Muscle of arm (tissue), 14 donors: ENCODE measurements at places on chromosomes 7 and 10.

DNA sequence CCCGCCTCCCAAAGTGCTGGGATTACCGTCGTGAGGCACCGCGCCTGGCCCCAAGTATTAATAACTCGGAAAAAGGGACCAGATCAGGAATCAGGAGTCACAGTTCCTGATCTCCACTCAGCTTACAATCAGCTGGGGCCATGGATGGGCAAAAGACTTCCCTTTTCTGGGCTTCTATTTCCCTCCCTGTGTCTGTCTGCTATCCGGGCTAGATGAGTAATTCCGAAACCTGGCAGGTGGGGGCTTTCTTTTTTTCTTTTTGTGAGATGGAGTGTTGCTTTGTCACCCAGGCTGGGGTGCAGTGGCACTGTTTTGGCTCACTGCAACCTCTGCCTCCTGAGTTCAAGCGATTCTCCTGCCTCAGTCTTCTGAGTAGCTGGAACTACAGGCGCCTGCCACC lies 11.6 kb downstream of the RPS24 start:
- DNase-seq = no peak

- no peak for DNase-seq
Observed at GRCh38 chr10:62545160-62546066, 171.2 kb downstream of the ZNF365 start.

- no peak for DNase-seq
Observed at GRCh38 chr10:104104418-104104817, 17.6 kb upstream of the SFR1 start.

DNA sequence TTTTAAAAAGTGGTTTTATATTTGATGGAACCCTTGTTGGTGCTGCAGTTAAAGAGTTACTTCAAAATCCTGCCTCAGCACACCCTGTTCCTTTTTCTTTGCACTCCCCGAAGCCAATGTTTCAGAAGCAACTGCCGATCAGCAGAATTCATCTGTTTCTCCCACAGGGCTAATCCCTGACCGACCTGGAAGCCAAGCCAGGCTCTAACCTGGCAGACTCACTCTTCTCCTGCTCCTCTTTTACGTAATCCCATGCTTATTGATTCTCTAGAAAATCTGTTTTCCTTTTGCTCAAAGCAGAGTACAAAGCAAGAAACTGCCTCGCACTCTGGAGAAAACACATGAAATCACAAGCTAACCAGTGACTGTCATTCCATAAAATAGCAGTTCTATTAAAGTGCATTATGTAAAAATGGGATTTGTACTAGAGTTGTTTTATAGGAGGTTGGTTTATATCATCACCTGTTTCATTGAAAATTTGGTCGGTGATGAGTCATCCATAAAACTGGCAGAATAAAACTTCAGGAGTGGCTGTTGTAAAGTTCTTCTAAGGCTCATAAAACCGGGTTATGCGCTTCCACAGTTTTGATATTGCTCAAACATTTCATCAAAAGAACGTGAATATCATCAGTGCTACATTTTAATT lies 99.9 kb downstream of the CNTNAP2 start:
- peak; percentile 28 for DNase-seq

DNA sequence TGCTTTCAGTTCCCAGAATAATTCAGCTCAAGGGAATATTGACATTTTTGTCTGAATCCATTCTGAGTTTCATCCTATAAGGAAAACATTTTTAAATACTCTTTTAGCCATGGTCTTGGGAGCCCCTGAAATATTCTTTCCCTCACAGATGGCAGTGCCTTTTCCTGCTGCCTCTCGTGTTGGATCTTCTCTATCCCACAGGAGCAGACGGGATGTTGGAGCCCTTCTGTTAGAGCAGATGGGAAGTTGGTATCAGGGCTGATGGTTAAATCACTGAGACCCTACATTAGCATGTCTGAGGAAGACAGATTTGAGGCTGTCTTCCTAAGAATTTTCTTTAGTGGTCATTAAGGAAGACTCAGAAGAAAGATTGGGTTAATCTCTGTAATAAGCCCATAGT lies 737.8 kb downstream of the LRMDA start:
- no peak for DNase-seq

GRCh38 chr7:13538669-13539068 lies 450.8 kb downstream of the ETV1 start:
- no peak for DNase-seq

DNA sequence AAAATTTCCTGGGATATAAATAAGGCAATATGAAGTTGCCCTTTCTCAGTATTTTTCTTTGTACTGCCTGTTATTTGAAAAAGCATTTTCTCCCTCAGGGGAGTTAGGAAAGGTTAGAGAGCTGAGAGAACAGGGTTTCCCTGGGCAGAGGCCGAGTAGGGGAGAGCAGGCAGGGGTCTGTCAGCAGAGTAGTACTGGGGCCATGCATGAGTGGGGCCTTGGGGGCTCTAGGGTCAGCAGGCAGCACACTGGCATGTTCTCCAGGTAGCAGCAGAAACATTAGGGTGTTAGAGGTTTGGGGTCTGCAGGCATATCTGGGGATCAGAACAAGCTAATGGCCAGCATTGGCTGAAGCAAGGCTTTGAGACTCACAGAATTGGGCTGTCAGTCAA lies 56.4 kb downstream of the KLRG2 start:
- no peak for DNase-seq

DNA sequence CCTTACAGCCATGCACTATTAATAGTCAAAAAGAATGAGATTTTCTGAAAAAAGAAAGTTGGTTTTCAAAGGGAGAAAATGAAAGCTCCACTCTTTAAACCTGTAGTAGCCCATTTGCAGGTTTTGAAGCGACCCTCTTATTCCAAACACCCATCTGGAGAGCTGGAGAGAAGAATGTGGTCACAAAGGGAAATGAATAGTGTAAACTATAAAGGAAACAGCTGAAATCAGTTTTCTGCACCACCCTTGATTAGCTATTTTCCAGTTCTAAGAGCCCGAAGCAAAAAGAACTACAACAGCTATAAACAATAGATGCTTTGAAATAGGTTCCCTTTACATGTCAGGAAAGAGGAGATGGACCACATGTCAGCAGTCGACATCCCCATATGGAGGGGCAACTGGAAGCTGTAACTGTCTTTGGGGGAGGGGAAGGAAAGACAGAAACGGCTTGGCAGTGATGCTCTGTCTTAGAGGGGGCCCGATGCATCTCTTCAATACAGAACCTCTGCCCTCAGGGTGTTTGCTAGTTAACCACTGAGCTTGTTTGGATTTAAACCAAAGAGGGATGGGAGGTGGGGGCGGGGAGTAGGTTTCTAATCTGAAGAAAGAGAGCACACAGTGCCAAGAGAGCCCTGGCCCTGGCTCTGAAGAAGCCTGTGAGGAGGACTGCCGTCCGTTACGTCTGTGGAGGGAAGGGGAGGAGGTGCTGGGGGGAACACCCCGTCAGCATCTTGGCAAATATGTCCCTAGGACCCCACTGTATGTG lies 55.3 kb downstream of the CPVL start:
- DNase-seq = peak; percentile 36

DNA sequence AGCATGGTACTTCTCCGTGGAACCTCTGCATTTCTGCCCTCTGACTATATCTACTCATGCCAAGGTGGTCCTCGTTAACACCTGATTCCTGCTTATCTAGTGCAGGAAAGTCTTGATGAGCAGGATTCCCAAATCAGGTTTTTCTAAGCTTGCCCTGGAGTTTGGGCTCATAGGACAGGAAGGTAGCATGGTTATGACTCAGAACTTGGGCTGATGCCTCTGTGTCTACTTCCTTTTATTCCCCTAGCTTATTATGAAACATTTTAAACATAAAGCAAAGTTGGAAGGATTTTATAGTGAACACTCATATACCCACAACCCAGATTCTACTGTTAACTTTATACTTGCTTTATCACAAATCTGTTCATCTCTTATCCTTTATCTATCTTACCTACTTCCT lies 5.6 kb downstream of the SUFU start:
- no peak for DNase-seq

DNA sequence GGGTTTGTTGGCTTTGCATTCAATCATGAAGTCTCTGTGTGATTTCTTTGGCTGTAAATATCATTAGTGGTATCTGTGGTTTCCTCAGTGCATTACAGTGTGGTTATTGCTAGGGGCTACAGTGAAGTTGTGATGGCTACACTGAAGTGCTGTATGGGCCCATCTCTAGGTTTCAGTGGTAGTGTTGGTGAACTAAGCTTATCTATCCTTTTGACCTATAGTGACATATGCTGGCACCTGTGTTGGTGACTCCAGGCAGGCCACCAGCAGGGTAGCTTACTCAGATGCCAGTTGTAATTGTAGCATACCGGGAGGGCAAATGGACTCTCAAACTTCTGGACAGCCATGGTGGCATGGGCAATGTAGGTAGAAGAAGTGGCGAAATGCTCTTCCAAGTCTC lies 219.0 kb downstream of the ANKRD30A start:
- no peak for DNase-seq

DNA sequence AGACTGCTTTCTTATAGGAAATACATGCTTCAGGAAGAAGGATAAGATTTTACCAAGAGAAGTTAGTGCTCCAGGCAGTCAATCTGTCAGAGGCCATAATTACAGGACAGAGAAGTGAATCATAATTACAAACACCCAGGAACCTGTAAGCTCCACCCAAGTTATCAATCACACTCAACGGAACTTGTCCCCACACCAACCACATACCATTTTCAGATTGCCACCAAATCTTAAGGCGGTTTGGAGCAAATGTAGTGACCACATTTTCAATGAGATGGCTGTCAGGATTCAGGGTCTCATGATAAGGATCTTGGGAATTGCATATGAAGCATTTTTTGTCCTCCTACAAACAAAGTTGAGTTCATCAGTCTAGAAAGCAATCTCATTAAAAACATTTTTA lies 4.8 kb downstream of the LAMB1 start:
- no peak for DNase-seq

DNA sequence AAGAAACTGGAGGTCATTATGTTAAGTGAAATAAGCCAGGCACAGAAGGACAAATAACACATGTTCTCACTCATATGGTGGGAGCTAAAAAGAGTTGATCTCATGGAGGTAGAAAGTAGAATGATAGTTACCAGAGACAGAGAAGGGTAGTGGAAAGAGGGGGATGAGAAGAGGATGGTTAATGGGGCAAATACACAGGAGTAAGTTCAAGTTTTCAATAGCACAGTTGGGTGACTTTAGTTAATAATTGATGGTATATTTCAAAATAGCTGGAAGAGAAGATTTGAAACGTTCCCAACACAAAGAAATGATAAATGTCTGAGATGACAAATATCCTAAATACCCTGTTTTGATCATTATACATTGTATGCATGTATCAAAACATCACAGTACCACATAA lies 261.8 kb downstream of the THSD7A start:
- DNase-seq = no peak

GRCh38 chr10:96420228-96421009 lies 61.6 kb upstream of the OPALIN start:
- DNase-seq = no peak

- DNase-seq = no peak
Observed at GRCh38 chr7:45434167-45434784, 139.9 kb upstream of the ADCY1 start.

DNA sequence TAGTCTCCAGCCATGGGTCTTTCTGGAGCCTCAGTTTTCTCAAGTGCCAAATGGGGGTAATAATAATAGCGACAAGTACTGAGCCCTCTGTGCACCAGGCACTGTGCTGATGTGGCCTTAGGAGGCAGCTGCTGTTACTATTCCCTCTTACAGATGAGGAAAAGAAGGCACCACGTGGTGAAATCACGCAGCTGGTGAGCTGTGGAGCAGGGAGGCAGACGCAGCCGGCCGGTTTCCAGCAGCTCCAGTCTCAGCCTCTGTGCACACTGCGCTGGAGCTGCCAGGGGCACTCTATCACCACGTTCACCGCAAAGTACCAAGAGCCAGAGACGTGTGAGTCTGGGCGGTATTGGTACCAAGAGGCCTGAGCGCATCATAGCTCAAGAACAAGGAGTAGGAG lies 9.6 kb downstream of the PYROXD2 start:
- no peak for DNase-seq

- no peak for DNase-seq
Observed at GRCh38 chr7:19336836-19337383, 191.7 kb upstream of the FERD3L start.

DNA sequence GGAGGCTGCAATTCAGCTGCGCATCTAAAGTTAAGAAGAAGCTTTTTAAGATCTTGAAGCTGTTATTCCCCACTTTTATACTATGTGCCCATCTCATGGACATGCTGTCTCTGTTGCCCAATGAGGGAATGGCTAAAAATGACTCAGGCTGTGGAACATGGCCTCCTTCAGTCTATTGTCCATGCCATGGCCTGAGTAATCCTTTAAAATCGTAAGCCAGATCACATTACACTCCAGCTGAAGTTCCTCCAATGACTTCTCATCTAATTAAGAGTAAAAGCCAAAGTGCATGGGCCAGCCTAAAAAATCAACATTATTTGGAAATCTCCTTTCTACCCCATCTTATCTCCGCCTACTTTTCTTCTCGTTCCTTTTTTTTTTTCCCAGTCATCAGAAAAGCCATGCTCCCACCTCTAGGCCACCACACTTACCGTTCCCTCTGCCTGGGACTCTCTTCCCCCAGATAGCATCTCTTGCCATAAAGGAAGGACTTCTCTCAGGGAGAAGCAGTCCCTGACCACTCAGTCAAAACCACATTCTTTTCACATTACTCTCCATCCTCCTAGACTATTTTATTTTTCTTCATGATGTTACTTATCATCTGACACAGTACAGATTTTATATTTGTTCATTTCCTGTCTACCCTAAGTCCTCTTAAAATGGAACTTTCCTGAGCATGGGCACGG lies 337.4 kb downstream of the PRPF18 start:
- no peak for DNase-seq

GRCh38 chr10:132555648-132556575 lies 18.3 kb downstream of the INPP5A start:
- DNase-seq = no peak
